ENCODE measurements at places on chromosomes 7 and 10. TPM values are rescaled to one million over a fixed set of nuclear protein-coding genes. Genes with fewer than 3 reads are reported as not detected.

DNA sequence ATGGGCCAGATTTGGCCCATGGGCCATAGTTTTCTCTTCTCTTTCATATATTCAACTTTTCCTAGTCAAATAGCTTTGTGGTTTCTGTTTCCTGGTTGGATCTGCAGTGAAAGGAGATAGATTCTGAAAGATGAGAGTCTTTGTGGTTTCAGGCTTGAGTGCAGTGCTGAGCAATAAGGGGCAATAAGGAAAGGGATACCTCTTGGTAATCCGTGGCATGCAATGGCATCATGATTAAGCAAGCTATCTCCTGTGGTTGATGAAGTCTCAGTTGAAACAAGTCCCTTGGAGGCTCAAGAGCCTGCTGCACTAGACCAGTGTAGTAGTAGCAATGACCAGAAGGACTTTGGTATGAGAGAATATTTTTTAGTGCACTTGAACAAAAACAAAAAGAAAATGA, 187.7 kb upstream of the CNTNAP2 start:
- no peak for DNase-seq

DNA sequence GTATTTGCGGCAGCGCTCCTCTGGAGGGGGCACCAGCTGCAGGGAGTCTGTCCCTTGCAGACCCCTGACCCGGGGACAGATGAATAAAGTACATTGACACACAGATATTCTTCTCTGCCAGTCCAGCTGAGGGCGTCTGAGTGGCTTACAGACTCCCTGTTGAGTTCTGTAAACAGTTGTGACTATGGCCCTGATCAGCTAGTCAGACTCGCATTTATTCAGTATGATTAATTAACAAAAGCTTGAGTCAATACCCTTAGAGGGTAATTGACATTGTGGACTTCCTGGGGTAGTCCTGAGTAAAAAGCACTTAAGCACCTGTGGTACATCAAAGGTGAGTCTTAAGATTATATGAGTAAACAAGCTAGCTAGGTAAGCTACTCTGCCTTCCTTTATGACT, 21.0 kb downstream of the ANKRD30A start:
- no peak for DNase-seq

Gene DGKI
- polyA plus RNA-seq, result 0.68 TPM

Gene FGFR2
- 0.54 TPM for polyA plus RNA-seq

Gene PDK4
- 12.9 TPM for polyA plus RNA-seq

Gene CTTNBP2
- 1.1 TPM for polyA plus RNA-seq

Gene OPALIN
- not detected for polyA plus RNA-seq

Gene PDIA4
- 52.7 TPM for polyA plus RNA-seq

Gene MACC1
- 0.04 TPM for polyA plus RNA-seq

Gene TMED4
- polyA plus RNA-seq, result 94.3 TPM

Gene DLX6
- polyA plus RNA-seq, result 0.14 TPM

- peak; percentile 93 for DNase-seq
Observed at GRCh38 chr10:76336213-76336963, 905.0 kb downstream of the LRMDA start.

DNA sequence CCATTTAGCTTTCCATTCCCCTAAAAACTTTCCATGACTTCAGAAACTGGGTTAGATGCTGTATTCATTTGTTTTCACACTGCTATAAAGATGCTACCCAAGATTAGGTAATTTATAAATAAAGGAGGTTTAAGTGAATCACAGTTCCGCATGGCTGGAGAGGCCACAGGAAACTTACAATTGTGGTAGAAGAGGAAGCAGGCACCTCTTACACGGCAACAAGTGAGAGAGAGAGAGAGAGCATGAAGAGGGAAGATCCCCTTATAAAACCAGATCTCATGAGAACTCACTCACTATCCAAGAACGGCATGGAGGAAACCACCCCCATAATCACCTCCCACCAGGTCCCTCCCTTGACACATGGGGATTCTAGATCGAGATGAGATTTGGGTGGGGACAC, 336.8 kb downstream of the TFEC start:
- DNase-seq, result no peak

DNA sequence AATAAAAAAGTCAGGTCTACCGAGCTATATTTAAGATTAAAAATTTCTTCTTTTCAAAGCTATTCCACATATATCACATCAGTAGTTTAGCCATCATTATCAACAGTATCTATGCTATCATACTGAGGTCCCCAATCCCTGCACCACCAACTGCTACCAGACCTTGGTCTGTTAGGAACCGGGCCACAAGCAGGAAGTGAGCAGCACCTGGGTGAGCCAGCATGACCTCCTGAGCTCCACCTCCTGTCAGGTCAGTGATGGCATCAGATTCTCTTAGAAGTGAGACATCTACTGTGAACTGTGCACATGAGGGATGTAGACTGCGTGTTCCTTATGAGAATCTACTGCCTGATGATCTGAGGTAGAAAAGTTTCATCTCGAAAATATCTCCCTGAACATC, 632.1 kb upstream of the KCND2 start:
- DNase-seq, result no peak

- DNase-seq, result no peak
Observed at GRCh38 chr7:34130558-34131295, 225.4 kb downstream of the BMPER start.
